ENCODE measurements at places on chromosomes 7 and 10.

GRCh38 chr10:131115801-131116200 is 195.7 kb downstream of the TCERG1L start:
- no peaks in the 10 kb centered on the region for H3K36me3 ChIP-seq
- H3K27ac ChIP-seq: no peak overlapping the region
- H3K27me3 ChIP-seq: no peaks in the 10 kb centered on the region
- no peaks in the 10 kb centered on the region for H3K4me1 ChIP-seq

- peaks cover 2% of the 10 kb centered on the region for H3K27me3 ChIP-seq
- no peak overlapping the region for H3K27ac ChIP-seq
- no peaks in the 10 kb centered on the region for H3K4me1 ChIP-seq
- no peaks in the 10 kb centered on the region for H3K36me3 ChIP-seq
- no peak for DNase-seq
Measured at GRCh38 chr7:17745610-17746009, 194.7 kb downstream of the SNX13 start.

DNA sequence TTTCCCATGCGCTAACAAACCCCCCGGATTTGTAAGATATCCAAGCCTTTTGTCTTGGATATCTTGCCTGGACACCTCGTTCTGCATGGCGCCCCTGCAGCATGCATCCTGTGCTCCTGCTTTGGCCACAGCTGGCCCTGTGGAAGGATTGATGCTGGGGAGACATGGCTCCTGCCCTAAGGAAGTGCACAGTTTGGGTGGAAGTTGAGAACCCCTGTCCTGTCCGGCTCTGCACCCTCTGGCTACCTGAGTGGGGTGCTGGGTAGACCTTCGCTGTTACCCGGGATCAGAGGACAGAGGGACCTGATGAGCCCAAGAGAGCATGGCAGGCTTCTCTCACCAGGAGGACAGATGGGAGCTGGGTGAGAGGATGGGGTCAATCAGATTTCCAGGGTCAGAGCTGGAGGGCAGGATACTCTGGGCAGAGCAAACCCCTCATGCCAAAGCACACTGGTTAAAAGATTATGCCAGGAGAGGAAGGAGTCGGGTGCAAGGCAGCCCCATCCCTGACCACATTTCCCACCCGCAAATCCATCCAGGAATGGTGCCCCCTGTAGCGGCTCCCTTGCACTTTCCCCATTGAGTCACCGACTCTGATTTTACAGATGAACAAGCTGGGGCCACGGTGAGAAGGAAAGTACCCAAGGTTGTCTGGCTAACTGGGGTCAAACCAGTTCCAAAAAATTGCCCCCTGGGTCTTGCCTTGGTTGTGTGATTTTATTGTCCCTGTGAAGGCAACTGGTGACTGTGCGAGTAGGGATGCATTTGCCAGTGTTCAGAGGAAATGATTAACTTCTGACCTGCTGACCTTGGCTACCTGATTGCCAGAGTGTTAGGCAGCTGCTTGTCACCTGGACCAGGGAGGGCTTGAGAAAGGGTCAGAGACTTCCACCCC is 290.1 kb upstream of the ZMIZ1 start:
- H3K36me3 ChIP-seq: no peaks in the 10 kb centered on the region
- no peak overlapping the region for H3K27ac ChIP-seq
- peaks cover 4% of the 10 kb centered on the region for H3K27me3 ChIP-seq
- H3K4me1 ChIP-seq: no peaks in the 10 kb centered on the region
- no peak overlapping the region for H3K4me3 ChIP-seq

GRCh38 chr7:100132697-100133151 is 6.0 kb downstream of the MBLAC1 start:
- peaks cover 2% of the 10 kb centered on the region for H3K36me3 ChIP-seq
- peaks cover 30% of the 10 kb centered on the region for H3K4me1 ChIP-seq
- H3K27ac ChIP-seq: no peak overlapping the region
- H3K27me3 ChIP-seq: no peaks in the 10 kb centered on the region

GRCh38 chr10:60704471-60704870 is 73.8 kb upstream of the CDK1 start:
- H3K27me3 ChIP-seq: peaks cover 5% of the 10 kb centered on the region
- no peak overlapping the region for H3K4me3 ChIP-seq
- H3K4me1 ChIP-seq: peaks cover 13% of the 10 kb centered on the region
- no peak for DNase-seq
- H3K27ac ChIP-seq: no peak overlapping the region
- H3K36me3 ChIP-seq: peaks cover 2% of the 10 kb centered on the region

DNA sequence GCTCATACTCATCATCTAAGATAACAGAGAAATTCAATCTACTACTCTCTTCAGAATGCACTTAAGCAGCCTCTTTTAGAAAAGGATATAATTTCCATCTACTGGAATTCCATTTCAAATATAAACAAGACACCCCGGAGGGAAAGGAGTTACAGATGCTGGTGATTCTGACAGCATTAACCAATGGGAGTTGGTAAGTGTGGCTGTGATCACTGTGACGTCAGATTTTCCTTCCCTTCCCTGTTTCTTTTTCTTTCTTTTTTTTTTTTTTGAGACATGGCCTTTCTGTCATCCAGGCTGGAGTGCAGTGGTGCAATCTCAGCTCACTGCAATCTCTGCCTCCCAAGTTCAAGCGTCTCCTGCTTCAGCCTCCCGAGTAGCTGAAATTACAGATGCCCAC is 106.6 kb downstream of the ACTR3B start:
- H3K4me3 ChIP-seq: no peak overlapping the region
- H3K4me1 ChIP-seq: no peaks in the 10 kb centered on the region
- H3K27me3 ChIP-seq: no peaks in the 10 kb centered on the region
- H3K36me3 ChIP-seq: no peaks in the 10 kb centered on the region

DNA sequence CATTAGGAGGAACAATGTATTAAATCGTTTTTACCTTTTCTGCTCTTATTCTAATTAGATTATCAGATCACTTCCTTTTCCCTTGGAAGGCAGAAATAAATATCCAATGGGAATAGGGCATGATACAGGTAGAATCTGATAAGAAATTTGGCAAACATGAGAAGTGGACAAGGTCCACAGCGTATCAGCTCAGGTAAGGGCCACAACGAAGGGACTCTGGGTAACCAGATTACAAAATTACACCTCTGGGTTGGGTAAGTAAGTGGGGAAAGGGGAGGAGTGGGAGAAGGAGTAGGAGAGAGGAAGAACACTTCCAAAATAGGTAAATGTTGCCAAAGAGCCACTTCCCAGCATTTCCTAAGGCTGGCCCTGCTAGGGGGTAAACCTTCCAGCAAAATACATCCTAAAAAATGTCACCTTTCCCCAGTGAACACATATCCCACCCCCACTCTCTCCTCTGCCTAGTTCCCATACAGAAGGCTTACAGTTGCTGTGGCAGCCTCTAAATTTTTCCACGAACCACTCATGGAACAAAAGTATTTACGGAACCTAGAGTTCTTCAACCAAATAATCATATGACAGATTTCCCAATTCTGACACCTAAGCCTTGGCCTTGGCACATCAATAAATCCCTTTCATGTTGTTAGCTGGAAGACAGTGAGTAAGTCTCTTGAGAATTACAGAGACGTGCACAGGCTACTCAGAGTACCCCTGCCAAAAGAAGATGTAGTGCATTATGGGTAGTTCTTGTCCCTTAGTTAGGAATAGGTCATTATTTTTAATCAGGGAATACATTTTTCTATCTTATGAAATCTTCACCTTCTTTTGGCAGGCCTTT is 51.5 kb upstream of the DLX6 start:
- H3K4me3 ChIP-seq: no peak overlapping the region
- H3K36me3 ChIP-seq: no peaks in the 10 kb centered on the region
- no peak overlapping the region for H3K27ac ChIP-seq

DNA sequence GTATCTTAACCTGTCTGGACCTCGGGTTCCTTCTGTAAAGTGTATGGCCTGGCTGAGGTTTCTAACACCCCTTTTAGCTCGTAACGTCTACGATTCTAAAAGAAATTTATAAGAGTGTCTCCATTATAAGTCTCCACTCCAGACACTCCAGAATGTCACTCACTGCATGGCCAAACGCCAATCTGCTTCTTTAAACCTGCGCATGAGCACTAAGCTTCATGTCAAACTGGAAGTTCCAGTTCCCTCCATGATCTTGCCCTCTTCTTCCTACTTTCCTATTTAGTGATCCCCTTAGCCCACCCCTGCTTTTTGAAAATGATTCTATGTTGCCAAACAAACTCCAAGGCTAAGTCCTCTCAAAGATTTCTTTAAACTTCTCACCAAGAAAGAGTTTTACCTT is 241.4 kb upstream of the NPVF start:
- no peaks in the 10 kb centered on the region for H3K36me3 ChIP-seq

GRCh38 chr7:64888901-64889685 is 14.0 kb upstream of the ZNF273 start:
- H3K4me1 ChIP-seq: peaks cover 12% of the 10 kb centered on the region
- DNase-seq: no peak
- H3K36me3 ChIP-seq: no peaks in the 10 kb centered on the region
- H3K27ac ChIP-seq: no peak overlapping the region

- peaks cover 3% of the 10 kb centered on the region for H3K27me3 ChIP-seq
- no peaks in the 10 kb centered on the region for H3K36me3 ChIP-seq
- no peaks in the 10 kb centered on the region for H3K4me1 ChIP-seq
- DNase-seq: no peak
Measured at GRCh38 chr10:88861036-88861435, 9.4 kb upstream of the ANKRD22 start.

DNA sequence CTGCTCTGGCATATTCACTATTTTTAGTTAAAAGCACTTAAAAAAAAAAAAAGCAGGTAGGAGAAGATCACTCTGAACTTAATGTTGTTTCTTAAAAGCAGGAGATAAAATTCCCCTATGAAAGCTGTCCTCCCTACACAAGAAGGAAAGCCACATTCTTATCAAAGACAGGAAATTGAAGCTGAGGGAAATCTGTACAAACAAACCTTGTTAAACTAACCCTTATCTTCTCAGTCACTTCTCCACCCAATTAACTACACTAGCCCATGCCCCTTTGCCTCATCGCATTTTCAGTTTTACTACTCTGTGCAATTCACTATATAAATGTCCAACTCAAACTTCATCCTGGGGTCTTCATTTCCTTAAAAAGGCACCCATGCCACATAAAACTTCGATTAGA is 2.7 kb upstream of the CDCA7L start:
- DNase-seq: no peak
- H3K27ac ChIP-seq: no peak overlapping the region
- peaks cover 44% of the 10 kb centered on the region for H3K4me1 ChIP-seq

GRCh38 chr10:103168438-103168837 is 24.6 kb downstream of the NT5C2 start:
- H3K27ac ChIP-seq: no peak overlapping the region
- H3K4me3 ChIP-seq: no peak overlapping the region
- peaks cover 32% of the 10 kb centered on the region for H3K36me3 ChIP-seq
- DNase-seq: no peak

DNA sequence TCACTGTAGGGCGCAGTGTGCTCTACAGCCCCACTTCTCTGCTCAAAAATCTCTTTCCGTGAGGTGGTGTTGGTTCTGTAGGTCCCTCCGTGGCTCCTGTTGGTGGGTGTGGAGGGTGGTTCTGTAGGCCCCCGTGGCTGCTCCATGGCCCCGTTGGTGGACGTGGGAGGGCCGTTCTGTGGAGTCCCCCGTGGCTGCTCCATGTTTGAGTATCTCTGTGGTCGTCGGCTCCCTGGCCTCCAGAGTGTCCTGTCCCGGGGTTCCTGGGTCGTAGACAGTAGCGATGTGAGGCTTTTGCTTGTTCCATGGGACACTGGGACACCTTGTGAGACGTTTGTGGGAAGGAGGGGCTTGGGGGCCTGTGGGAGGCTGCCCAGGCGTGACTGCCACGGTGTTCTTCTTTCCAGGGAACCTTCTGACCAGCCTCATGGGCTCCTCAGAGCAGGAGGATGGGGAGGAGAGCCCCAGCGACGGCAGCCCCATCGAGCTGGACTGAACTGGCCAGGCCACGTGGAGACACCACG is 18.6 kb downstream of the GET4 start:
- no peak overlapping the region for H3K4me3 ChIP-seq
- no peak overlapping the region for H3K27ac ChIP-seq
- H3K36me3 ChIP-seq: peaks cover 52% of the 10 kb centered on the region
- H3K27me3 ChIP-seq: no peaks in the 10 kb centered on the region
- H3K4me1 ChIP-seq: no peaks in the 10 kb centered on the region

GRCh38 chr7:106485919-106486318 is 175.0 kb downstream of the CCDC71L start:
- no peaks in the 10 kb centered on the region for H3K36me3 ChIP-seq
- no peaks in the 10 kb centered on the region for H3K27me3 ChIP-seq
- no peak overlapping the region for H3K4me3 ChIP-seq
- H3K27ac ChIP-seq: no peak overlapping the region
- no peak for DNase-seq

DNA sequence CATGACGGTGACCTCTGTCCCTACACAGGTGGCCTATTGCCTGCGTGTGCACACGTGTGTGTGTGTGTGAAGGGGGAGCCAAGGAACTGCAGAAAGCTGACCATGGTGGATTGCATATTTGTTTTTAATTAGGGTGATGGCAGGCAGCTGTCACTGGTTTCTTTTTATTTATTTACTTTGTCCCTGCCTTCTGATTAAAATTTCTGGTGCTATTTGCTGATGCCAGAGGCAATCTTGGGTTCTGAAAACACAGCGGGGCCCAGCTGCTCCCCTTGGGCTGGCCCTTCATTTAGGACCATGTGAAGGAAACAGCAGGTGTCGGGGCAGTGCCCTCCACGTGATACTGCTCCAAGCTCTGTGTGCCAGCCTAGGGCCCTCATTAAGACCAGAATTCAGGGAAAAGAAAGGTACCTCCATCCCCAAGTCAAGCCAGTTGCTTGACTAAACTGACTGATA is 71.3 kb upstream of the PODXL start:
- H3K27me3 ChIP-seq: peaks cover 5% of the 10 kb centered on the region
- H3K4me3 ChIP-seq: no peak overlapping the region
- no peaks in the 10 kb centered on the region for H3K4me1 ChIP-seq
- H3K36me3 ChIP-seq: no peaks in the 10 kb centered on the region

DNA sequence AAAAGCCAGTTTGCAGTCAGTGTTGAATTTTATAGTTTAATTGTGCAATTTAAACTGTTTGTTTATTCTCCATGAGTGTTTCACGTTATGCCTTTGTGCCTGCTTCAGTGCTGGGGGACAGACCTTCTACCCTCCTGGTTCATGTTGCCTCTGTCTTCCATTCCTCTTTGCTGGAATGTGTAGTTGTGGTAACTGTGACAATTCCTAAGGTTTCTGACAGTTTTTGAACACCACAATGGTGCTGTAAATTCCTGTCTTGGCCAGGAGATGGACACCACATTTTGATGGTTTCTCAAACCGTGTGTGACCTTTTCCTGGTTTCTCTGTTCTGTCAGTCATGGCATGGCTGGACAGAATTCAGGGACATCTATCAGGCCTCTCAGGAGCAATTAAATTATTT is 201.7 kb downstream of the BICC1 start:
- no peaks in the 10 kb centered on the region for H3K27me3 ChIP-seq
- no peaks in the 10 kb centered on the region for H3K4me1 ChIP-seq
- no peak for DNase-seq

Data from activated CD8-positive, alpha-beta T cell treated with anti-CD3 and anti-CD28 coated beads, Interleukin-2, amount 10 ng/mL, durations not matched to agents 7 days and 5 days (primary cell).